HT-29 (cell line): ENCODE measurements at places on chromosomes 4 and X.

DNA sequence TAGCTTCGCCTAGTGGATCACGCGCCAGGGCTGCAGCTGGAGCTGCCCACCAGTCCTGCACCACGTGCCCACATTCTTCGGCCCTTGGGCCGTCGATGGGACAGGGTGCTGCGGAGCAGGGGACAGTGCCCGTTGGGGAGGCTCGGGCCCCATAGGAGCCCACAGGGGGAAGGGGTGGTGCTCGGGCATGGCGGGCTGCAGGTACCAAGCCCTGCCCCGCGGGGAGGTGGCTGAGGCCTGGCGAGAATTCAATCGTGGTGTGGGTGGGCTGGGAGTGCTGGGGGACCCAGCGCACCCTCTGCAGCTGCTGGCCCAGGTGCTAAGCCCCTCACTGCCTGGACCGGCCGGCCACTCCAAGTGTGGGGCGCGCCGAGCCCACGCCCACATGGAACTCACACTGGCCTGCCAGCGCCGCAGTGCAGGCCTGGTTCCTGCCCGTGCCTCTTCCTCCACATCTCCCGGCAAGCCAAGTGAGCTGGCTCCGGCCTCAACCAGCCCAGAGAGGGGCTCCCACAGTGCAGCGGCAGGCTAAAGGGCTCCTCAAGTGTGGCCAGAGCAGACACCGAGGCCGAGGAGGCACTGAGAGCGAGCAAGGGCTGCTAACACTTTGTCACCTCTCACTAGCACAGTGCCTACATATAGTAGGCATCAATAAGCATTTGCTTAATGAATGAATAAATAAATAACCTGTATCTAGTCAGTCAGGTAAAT is 11.7 kb downstream of the SCFD2 start:
- DNase-seq, result no peak

GRCh38 chr4:173401063-173401462 is 2.1 kb upstream of the SCRG1 start:
- no peak for DNase-seq

DNA sequence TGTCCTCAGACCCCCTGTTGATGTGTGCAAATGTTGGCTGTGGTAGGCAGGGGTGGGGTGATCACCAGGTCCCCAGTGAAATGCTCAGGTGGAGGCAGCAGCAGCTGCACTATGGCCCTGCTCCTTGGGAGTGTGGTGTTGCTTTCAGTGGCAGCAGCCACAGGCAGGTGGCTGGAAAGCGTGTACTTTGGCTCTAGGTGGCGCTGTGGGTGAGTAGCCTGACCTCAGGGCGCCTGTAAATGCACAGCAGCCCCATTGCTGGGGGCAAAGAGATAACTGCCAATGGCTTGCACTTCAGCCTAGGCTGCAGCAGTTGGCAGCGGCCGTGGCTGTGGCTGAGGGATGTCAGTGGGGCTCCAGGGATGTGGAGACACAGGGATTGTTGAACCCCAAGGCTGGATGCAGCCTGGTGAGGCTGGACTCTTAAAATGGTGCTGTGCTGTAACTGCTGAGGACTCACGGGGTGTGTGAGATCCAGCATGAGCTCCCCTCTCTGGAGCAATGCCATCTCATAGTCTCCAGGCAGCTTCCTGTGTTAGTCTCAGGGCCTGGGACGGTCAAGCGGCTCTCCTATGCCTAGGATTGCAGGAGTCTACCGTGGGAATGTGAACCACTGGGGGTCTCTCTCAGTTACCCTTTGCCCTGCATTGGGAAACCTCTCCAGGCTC is 421.7 kb upstream of the HTR2C start:
- DNase-seq, result no peak

DNA sequence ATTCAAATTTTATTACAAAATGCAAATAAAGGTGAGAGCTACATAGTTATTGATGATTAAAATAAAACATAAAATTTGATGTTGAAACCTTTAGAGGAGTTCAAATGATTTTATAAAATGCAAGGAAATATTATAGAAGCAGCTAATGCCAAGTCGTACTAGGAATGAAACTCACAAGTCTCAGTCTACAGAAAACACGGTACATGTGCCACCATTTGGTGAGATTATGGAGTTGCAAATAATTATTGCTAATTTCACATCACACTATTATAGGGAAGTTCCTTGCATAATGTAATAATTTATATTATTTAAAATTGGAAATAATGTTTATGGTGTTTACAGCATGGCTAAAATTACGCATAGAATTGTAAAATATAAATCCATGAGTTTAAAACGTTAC is 1601.7 kb upstream of the TENM3 start:
- DNase-seq, result peak; percentile 12

GRCh38 chr4:88908521-88908920 is 148.5 kb downstream of the FAM13A start:
- DNase-seq, result no peak

- DNase-seq, result no peak
Observed at GRCh38 chr4:66681962-66682361, 863.3 kb downstream of the CENPC start.

DNA sequence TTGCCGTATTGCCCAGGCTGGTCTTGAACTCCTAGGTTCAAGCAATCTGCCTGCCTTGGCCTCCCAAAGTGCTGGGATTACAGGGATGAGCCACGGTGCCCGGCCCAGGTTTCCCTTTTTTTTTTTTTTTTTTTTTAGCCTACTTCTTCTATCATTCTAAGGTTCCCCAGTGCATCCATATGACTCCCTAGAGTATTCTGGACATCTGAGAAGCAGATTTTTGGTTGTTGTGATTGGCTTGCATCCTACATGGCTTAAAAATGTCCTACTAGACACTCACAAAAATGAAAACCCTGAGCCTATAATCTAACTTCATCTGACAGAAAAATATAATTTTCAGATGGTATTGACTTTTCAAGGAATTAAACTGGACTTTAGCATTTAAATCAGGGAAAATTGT is 41.7 kb downstream of the SMIM14 start:
- no peak for DNase-seq

GRCh38 chr4:148704291-148704690 is 262.1 kb upstream of the NR3C2 start:
- DNase-seq, result peak; percentile 18

GRCh38 chrX:38649221-38649620 is 87.9 kb downstream of the TSPAN7 start:
- DNase-seq, result no peak

- no peak for DNase-seq
Observed at GRCh38 chr4:15327311-15328298, 100.2 kb upstream of the C1QTNF7 start.

GRCh38 chr4:78880874-78881492 is 58.3 kb downstream of the PAQR3 start:
- DNase-seq, result no peak

DNA sequence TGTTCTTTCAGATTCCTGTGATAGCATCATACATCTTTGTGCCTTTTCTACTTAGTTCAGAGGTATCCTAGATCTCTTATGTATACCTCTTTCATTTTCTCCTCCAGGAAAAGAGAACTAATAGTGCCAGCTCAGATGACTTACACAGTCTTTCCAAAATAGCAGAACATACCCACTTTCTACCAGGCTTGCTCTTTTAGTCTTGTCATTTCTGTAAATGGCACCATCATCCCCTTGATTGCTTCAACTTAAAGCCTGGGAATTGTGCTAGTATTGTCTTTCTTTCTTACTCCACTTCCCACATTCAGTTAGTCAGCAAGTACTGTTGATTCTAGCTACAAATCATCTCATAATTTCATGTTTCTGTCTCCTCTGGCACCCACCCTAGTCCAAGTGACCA is 5.1 kb downstream of the APEX2 start:
- no peak for DNase-seq

DNA sequence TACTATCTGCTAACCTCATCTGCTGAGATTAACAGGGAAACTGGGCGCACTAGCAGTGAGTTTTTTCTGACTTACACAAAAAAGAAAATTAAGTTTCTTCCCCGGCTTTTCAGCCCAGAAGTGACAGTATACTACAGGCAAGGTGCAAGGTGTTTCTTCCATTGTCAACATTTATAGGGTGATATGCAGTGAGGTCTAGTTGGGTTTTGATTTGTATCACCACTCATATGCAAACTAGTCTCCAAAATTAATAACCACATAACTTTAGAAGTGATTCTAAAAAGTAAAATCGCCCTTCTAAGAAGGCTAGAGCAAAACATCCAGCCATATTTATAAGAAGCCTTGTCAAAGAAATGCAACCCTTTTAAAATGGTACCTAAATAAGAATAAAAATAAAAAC is 640.1 kb downstream of the ARAP2 start:
- DNase-seq, result no peak

- no peak for DNase-seq
Observed at GRCh38 chr4:56737666-56738065, 56.6 kb upstream of the HOPX start.

- peak; percentile 56 for DNase-seq
Observed at GRCh38 chr4:52751487-52751911, 274 bp upstream of the ERVMER34-1 start.

- DNase-seq, result no peak
Observed at GRCh38 chrX:68261060-68261672, 172.1 kb downstream of the OPHN1 start.

DNA sequence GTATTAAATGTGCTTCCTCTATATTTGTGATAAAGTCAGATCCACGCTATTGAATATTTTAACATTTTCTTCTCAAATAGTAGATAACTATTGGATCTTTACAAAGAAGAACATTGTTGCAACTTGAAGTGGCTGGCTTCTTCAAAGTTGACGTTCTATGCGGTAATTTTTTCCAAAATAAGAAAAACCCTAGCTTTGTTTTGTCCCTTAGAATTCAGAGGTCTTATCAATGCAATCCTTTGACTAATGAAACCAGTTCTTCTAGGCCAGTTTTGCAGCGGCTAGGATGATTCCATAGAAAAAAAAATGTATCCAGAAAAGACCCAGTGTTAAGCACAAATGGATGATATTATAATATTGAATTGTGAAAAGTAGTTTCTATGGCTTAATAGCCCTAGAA is 89.6 kb downstream of the ANTXR2 start:
- DNase-seq, result no peak
